ENCODE measurements at places on chromosomes 16 and 17.

DNA sequence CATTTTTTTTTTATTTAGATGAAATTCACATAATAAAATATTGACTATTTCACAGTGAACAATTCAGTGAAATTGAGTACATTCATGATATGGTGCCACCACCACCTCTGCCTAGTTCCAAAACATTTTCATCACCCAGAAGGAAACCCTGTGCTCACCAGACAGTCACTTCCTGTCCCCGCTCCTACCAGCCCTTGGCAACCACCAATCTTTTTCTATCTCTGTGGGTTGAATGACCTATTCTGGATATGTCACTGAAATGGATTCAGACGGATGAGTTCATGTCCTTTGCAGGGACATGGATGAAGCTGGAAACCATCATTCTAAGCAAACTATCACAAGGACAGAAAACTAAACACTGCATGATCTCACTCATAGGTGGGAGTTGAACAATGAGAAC lies 40.5 kb downstream of the ATP2C2 start:
- no peak for DNase-seq

DNA sequence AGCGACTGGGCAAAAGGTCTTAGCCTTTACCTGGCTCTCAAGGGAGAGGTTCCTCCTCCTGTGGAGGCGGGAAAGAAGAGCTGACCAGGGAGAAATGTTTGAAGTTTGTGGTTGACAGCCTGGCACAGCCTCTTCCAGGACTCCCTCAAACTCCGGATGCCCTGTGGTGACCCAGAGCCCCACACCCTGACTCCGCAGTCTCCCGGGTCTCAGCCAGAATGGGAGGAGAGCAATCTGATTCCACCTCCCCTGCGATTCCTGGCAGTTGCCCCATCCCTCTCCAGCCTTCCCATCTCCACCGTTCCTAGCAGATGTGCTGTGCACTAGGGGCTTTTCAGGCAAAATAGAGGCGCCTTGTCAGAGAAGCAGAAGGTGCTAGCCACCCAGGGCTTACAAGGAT lies 5.5 kb upstream of the DNAI2 start:
- no peak for DNase-seq

DNA sequence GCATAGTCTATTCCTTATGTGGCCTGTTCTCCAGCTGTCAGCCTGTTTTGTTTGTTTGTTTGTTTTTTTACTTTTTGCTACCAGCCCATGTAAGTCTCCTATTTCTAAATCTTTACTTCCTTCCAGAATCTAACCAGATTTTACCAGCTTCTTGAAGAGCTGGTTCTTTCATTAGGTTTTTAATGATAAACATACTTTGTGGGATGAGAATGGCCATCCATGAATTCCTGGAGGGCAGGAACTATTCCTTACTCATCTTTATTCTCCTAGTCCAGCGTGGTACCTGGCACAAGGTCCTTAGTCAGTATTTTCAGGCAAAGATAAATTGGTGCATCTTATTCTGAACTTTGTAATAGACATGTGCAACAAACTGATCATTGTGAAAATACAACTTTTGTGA lies 17.3 kb downstream of the RSPRY1 start:
- DNase-seq = no peak

DNA sequence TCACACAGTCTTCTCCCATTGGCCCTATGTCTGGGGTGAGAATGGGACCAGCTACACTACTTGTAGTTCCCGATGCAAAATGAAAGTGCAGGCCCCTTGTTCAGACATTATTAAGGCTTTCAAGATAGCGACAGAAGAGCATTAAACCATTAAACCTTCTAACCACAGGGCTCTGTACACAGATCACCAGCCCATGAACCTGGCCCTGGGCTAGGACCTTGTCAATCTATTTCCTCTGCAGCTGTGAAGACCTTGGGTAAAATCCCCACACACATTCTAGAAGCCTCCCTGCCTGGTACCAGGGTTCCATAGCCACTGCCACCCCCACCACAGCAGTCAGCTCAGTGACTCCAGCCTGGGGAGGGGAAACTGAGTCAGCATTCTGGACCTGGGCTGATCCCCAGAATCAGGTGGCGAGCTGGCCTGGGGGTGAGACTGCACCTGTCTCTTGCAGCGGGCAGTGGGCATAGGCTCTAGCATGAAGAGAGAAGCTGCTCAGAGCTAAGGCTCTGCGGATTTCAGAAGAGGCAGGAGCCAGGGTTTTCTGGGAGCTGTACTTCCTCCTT lies 119.7 kb upstream of the LHX1 start:
- DNase-seq = no peak

GRCh38 chr17:74777901-74778515 lies 1.9 kb upstream of the NAT9 start:
- no peak for DNase-seq

GRCh38 chr17:37388266-37388665 lies 12.5 kb downstream of the C17orf78 start:
- DNase-seq = no peak

DNA sequence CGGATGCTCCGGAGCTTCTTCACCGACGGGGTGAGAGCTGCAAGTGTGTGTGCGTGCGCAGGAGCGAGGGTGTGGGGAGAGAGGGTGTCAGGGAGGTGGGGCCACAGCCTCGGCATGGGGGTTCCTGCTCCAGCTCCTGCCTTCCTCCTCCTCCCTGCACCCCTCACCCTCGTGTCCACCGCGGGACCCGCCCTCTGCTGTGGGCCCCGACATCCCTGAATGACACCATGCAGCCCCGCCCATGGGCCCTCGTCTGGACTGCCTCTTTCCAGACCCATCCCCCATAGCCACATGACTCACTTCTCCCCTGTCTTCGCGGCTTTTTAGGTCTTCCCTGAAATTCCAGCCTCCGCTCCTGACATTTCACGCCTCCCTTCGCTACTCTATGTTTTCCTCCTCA lies 41.6 kb downstream of the ARHGAP23 start:
- no peak for DNase-seq

DNA sequence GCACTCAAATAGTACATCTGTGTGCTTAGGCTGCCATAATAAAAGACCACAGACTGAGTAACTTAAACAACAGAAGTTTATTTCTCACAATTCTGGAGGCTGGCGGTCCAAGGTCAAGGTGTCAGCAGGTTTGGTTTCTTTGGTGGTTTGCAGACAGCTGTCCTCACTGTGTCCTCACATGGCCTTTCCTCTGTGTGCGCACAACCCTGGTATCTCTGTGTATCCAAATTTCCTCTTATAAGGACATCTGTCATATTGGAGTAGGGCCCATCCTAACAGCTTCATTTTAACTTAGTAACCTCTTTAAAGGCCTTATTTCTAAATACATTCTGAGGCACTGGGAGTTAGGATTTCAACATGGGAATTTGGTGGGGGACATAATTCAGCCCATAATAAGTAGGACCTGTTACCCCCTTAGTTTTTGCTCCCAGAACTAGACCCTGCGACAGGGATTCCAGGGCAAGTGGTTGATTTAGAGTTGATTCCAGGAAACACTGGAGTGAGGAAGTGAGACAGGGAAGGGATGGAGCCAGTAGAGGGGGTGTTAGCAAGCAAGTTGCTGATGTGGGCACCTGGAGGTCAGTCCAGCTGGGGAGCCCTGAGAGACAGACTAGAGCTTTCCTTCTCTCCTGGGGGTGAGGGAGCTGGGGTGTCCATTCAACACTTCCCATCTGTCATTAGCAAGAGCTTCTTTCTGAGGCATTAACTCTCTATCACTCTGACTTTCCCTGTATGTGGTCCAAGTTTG lies 10.9 kb upstream of the ALKBH5 start:
- no peak for DNase-seq

DNA sequence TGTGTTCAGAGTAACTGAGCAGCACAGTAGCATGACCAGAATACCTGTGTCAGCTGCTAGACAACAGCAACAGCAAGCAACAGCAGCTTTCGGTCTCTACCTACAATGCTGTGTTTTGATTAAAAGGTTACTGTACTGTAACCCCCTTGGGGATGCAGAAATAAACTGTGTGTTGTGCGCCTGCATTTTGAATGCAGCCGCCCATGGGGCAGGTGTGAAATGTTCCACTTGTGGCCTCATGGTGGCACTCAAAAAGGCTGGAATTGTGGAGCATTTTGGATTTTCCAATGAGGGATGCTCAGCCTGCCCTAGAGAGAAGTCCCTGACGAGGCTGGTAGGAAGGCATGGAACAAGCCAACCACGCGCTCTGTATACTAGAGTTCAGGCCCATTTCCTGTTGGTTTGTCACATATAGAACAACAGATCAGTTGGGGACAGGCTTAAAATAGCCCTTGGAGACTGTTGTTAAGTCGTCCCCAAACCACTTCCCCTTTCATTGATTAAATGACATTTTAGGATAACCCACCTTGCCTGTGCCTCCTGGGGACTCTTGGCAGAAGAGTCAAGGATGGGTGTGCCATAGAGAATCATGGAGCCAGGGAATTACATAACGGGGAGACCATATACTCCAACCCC lies 27.1 kb downstream of the SCPEP1 start:
- DNase-seq = no peak

- no peak for DNase-seq
These were observed 31.3 kb upstream of the RBBP6 start for GRCh38 chr16:24507959-24508480.

DNA sequence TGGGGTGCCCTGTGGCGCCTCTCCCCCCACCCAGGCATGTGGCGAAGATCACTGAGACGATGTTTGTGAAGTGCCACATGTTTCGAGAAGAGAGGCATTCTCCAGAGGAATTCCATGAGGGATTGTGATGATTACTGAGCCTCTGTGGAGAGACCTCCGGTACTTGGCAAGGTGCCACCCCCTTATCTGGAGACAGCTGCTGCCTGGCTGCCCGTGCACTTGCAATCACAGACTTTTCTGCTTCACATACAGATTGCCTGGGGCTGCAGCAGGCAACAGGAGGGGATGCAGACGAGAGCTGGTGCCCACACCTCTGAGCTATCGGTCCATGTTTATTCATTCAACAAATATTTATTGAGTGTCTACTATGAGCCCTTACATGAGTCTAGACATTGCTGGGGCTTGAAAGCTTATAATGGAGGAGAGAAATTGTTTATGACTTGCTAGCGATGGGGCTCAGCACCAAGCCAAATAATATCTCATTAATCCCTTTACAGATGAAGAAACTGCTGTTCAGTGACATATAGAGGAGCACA lies 317.2 kb upstream of the ZFHX3 start:
- peak; percentile 1 for DNase-seq

GRCh38 chr17:43840814-43841213 lies 6.2 kb upstream of the CD300LG start:
- no peak for DNase-seq

DNA sequence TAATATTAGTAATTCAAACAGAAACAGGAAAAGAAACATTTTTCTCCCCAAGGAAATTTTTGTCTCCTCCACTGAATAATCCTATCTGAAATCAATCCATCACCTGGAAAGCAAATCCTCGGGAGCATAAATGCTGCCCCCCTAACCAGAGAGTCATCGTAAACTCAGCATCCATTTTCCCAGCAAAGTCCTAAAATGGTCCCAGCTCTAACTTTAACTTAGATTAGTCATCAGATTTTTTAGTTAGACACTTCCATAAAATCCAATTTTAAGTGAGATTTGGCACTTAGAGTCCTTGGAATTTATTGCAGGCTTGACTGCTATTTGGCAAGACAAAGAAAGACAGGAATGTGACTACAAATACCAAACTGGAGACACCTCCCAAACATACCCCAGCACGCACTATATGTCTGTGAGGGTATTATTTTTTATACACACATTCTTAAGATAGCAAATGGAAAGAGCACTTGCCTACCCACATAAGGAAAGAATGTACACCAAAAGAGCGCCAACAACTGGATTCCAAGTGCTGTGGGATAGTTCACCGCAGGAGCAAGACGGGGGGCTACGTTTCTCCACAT lies 15.4 kb downstream of the SCO1 start:
- no peak for DNase-seq

GRCh38 chr17:39920218-39921210 lies 2.1 kb upstream of the GSDMB start:
- no peak for DNase-seq

- DNase-seq = peak; percentile 96
These were observed 7.2 kb upstream of the PDP2 start for GRCh38 chr16:66872943-66873684.

DNA sequence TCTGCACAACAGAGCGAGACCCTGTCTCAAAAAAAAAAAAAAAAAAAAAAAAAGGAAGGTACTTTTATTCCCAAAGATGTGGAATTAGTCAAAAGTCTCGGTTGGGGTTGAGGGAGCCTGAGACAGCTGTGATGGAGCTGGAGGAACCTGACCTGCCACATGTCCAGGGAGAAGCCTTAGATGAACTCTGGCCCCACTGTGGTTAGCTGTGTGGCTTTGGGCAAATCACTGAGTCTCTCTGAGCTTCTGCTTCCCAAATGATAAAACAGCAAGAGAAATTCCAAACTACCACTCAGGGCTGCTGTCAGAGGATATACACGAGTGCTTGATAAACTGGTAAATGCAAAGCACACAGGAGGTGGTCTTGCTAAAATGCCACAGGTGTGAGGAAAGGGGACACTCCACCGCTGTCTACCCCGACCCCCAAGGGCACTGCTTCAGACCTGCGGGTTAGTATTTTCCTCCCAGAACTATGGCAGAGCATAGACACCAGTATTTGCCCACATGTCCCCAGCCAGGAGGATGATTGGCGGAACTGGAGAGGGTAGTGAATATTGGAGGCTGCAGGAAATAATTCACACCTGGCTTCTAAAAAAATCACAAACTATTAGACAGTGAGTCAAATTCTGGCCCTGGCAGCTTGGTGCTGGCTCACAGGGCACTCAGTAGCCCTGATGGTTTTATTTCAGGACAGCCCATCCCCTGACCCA lies 14.7 kb downstream of the DRC3 start:
- DNase-seq = no peak

- no peak for DNase-seq
These were observed 4.0 kb downstream of the CTC1 start for GRCh38 chr17:8243827-8244226.

- DNase-seq = no peak
These were observed 175.1 kb downstream of the MYO1D start for GRCh38 chr17:32701871-32702270.

DNA sequence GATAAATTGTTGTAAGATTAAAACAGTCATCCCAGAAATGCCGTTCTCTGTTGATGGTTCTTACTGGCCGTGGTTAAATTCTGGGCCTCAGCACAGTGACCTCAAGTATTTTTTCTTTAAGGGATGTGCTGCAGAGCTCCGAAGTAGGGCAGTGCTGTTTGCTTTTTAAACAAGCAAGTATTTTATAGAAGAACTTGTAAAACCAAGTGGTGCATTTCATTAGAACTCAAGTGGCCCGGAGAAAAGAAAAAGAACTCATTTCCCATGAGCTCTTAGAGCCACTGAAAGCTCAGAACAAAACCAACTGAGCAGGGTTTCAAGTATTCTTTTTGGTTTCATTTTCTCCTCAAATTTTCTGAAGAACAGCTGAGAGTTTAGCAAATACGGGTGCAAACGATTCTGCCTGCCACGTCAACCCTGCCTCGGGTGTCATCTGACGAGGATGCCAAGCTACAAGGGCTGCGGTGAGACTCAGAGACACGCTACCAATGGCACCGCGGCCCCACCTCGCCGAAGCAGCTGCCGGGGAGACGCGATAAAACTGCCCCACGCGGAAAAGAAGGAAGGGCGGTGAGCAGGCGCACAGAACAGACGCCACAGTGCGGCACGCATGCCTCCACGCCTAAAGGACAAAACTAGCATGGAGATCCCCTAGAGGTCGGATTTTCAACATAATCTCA lies 6.3 kb downstream of the LMF1 start:
- no peak for DNase-seq

- DNase-seq = no peak
These were observed 1.1 kb upstream of the LSM12 start for GRCh38 chr17:44067545-44067940.

All from skeletal muscle cell (primary cell).